NCI-H774 (cell line): ENCODE measurements at places on chromosomes 4 and X.
A peak's percentile ranks its signal among the peaks of the same experiment; 100 is the strongest.

- DNase-seq, result no peak
Measured at GRCh38 chrX:30781711-30782444, 107.2 kb downstream of the TAB3 start.

DNA sequence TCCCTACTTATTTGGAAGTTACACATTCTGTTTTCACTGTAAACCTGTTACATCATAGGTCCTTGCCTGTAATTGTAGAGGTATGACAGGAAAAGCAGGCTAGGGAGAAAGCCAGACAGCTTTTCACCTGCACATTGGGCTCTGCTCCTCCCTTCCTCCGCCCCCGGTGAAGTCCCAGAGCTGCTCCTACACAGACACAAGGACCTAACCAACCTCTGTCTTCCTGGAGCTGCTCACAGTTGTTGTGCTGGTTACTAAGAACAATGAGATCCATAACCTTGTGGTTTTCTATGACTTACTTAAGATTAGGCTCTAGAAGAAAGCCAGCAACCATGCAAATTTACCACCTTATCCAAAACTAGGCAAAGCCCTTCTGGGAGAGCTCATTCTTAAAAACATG lies 40.0 kb downstream of the MOSPD2 start:
- no peak for DNase-seq

GRCh38 chr4:155140889-155141288 lies 67.5 kb upstream of the NPY2R start:
- no peak for DNase-seq

DNA sequence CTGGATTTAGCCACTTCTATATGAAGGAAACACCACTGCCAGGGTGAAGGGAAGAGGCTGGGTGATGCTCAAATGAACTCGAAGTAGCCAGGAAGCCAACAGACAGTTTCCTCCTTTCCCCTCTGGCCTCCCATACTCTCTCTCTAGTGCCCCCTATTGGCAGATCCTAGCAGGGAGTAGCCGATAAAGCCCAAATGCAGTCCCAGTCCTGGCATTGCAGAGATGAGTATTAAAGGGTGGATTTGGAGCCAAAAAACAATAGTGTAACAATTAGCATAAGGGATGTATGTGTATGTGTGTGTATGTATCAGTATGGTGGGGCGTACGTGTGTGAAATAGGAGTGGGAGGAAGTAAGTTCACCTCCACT lies 213.8 kb upstream of the LDB2 start:
- DNase-seq, result no peak

DNA sequence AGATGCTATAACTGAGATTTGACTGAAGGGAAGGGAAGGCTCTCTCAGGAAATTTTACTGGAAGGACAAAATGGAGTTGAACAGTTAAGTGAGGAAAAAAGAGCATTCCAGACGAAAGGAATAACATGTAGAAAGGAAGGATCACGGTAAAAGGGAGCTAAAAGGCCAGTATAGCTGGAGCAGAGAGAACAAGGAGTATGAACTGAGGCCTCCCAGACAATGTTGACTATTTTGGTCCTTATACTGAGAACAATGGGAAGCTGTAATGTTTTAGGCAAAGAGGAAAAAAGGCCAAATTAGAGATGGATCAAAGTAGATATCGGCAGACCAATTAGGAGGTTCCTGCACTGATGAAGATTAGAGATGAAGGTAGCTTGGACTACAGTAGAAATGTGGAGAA lies 26.8 kb upstream of the SCD5 start:
- no peak for DNase-seq

DNA sequence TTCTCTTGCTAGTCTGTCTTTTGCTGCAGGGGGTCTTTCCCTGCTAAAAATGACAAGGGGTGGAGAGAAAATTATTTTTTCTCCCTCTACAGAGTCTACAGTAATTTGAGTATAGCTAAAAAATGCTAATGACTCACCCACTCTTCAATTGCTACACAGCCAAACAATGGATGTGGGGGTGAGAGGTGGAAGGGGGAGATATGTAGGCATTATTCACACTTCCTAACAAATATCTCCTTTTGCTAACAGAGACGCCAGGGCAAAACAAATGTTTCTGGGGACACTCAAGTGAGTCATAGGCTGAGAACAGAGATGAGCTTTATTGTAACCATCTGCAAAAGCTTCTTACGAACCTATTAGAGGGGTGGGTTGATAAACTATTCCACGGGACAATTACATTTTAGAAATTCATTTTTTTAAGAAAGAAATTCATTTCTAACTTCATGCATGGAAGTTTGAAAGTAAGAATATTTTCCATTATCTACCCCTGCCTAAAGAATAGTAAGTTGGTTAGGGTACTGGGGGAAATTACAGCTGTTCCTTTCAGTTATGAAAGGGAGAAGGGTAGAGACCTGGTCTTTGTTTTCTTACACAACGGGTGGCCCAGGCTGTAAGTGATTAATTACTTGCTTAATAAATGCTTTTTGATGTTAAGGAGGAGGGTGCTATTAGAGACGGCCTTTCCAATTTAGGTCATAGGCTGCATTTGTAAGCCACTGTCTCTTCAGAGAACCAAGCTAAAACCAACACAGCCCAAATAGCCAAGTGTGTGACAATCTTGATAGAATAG lies 12.8 kb downstream of the SCD5 start:
- no peak for DNase-seq

- no peak for DNase-seq
Measured at GRCh38 chr4:107631560-107631959, 88.5 kb downstream of the PAPSS1 start.

DNA sequence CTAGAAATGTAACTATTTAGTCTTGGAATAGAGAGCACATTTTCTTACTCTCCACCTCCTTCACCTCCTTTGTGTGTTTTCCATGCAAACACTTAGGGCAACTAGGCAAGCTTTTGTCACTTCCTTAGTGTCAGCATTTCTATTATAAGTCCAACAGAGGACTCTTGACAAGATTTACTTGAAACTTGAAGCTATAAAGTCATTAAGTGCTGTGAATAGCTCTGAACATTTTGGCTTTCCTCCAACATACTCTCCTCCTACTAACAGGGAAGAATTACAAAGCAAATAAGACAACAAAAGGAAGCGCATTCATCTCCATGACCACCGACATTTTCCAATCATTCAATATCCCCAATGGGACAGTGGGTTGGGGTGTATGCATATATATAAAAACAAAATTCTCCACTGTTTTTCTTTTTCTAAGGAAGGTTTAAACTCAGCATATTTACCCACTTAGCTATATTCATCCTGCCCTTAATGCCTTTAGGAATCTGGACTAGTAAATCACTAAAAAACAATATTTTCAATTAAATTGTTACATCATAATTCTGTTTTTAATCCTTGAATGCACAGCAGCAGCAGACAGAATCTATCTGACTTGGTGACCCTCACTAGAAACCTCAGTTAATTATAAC lies 264.6 kb downstream of the SNCA start:
- DNase-seq, result peak; percentile 1

GRCh38 chr4:31071508-31072486 lies 351.6 kb downstream of the PCDH7 start:
- no peak for DNase-seq

DNA sequence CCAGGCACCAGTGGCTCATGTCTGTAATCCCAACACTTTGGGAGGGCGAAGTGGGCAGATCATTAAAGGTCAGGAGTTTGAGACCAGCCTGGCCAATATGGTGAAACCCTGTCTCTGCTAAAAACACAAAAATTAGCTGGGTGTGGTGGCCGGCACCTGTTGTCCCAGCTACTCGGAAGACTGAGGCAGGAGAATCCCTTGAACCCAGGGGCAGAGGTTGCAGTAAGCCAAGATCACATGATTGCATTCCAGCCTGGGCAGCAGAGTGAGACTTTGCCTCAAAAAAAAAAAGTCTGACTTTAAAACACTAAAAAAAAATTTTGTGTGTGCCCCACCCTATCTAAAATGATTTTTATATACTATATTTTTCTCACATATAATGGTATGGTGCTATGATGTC lies 26.2 kb upstream of the TMEM192 start:
- no peak for DNase-seq

- no peak for DNase-seq
Measured at GRCh38 chr4:72323227-72323626, 245.8 kb downstream of the ADAMTS3 start.

GRCh38 chr4:172547724-172548123 lies 620.9 kb upstream of the GALNT7 start:
- peak; percentile 81 for DNase-seq

- DNase-seq, result no peak
Measured at GRCh38 chr4:3041192-3042142, 32.9 kb downstream of the HTT-AS start.

GRCh38 chrX:45952030-45952429 lies 593.2 kb downstream of the ZNF674 start:
- DNase-seq, result no peak
